ENCODE measurements at places on chromosomes 12 and 14. TPM values are rescaled to one million over a fixed set of nuclear protein-coding genes. Genes with fewer than 3 reads are reported as not detected.

RAB15 gene
- total RNA-seq: 89.7 TPM

- no peak for DNase-seq
Measured at GRCh38 chr12:88996200-88996788, 356.0 kb downstream of the DUSP6 start.

GRCh38 chr12:91954326-91954725 lies 191.3 kb downstream of the BTG1 start:
- DNase-seq: no peak

DNA sequence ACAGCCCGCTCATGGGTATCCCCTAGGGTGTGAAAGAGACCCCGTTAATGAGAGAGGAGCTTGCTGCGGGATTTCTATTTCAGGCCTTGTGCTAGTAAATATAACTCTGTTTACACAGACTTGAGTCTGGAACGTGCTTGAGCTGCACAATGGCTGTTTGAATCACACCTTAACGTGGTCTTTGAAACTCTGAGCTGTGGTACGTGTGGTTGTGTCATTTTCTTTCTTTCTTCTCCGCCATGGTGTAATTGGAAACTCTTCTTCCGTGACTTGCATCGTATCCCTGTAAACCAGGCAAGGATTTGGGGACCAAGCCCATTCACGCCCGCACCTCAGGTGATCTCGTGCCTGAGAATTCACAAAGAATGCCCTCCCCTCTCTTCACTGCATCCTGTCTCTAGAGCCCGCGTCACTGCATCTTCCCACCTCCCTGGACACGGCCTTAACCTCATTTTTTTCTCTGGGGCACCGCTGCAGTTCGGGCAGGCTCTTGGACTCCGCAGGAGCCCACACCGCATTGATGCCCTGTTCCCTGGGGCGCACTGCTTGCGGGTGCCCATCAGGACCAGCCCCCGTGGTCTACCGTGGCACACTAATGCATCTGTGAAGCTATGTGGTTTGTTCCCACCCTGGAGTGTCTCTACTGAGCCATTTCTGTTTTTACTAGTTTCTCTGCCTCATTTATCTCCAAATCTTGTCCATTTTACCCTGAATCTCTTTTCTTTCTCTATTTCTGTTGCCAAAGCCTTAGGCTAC lies 78.4 kb upstream of the PARP11 start:
- no peak for DNase-seq

- no peak for DNase-seq
Measured at GRCh38 chr14:97411938-97412612, 614.9 kb downstream of the VRK1 start.

SIX4 gene
- 3.5 TPM for total RNA-seq

AMHR2 gene
- not detected for total RNA-seq

All from dorsolateral prefrontal cortex (tissue), 122 donors.